CD4-positive, alpha-beta T cell treated with Interleukin-12 subunit alpha and Interleukin-12 subunit beta, for 1 hour (primary cell): ENCODE measurements at places on chromosomes 6 and 20.

DNA sequence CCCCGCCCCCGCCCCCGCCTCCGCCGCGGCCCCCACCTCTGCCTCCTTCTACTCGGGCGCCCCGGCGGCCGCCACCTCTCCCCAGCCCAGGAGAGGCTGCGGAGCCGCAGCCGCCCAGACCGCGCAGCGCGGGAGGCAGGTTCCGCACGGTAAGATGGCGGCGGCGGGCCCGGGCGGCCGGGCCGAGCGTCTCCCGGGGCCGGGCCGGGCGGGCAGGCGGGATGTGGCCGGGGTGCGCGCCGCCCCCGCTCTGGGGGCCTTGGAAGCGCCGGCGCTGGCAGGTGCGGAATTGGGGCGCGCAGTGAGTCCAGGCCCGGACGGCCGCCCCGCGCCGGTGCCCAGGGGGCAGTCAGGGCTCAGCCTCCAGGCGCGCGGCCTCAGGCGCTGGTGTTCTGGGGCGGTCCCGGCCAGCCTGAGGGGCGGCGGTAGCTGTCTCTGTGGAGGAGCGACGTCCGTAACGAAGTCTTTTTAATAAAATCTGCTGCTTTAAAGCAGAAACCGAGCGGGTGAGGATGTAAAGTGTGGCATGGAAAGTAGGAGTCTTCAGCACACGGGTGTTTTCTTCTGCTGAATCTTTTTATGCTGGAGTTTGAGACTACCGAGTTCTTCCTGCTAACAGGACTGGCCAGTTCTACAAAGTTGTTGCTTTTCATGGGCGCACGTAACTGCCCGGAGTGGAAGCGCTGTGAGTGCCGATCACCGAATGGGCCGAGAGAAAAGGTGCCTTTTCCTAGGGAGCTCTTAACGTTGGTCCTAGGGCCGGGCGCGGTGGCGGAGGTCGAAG is at the start of gene GID8:
Gene GID8, plus strand, starts transcription at position 43 of the 784 bp plus-strand sequence. CDS start 3,356 bp downstream, outside the sequence.
- DNase-seq, result peak; percentile 56

GRCh38 chr6:20302702-20303251 is 90.5 kb upstream of the MBOAT1 start:
- DNase-seq, result no peak

DNA sequence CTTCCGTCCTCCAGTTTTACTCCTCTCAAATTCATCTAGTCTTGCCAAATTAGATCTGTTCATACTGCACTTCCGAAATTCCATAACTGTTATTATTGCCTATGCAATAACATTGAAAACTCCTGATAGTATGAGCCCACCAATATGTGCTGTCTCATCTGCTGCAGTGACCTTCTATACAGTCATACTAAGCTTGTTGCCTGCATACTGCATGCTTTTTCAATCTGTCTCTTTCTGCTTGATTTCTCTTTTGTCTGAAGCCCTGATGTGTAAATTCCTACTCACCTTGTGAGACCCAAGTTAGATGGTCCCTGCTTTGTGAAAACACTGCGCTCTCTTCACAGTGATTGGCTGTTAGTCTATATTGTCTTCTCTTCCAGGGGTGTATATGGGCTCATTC is 1.1 kb downstream of the TBP start:
- DNase-seq, result no peak

DNA sequence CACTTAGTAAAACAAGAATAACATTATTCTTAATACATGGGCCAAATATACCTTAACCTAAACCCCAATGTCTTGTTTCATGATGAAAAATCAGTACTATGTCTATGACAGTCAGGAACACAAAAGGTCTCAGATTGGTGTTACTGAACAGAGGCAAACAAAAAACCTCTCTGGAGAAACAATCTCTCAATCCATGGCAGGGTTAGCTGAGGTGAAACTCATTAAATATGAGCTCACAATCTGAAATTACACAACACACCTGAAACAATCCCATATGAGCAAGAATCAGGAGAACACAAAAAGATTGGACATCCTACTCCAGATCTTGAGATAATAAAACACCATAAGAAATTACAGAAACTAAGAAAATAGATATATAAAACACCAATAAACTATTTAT is 6.5 kb upstream of the SLC17A4 start:
- no peak for DNase-seq

DNA sequence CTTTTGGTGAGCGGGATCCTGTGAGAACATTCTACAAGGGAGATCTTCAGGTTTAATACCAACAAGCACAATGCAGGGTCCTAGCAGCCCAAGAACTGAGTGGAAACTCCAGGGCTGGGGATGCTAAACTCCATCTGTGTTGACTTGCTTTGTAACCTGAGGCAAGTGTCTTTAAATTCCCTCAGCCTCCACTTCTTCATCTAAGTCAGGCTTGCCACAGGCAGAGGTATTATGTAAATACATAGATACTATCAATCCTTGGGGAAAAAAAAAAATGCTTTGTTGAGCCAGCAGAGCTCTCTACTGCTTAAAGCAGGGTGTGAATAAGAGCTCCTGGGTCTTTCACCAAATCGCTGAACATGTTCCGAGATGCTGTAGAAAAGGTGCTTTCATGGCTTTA is 114.2 kb upstream of the PHACTR1 start:
- DNase-seq, result no peak

DNA sequence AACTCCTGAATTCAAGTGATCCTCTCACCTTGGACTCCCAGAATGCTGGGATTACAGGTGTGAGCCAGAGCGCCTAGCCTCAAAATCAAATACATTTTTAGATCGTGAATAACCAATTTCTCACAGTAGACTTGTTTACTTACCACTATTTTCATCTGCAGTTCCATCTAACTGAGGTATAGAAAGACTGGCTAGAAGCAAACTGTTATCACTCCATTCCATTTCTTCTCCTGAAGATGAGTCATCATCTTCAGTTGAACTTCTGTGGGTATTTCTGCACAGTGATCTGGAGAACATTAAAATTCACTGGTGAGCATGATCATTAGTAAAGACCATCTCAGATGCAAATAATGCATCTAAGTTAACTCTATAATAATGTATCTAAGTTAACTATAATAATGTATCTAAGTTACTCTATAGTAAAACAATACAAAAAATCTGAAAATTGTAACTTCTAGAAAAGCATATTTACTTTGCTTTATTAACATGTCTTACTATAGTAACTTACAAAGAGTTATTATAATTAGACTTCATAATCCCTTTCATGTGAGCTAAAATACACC is 105.4 kb downstream of the REV3L start:
- DNase-seq, result no peak

- DNase-seq, result no peak
These were observed 48.4 kb downstream of the MTFR2 start for GRCh38 chr6:136201732-136202131.

- no peak for DNase-seq
These were observed 31.4 kb downstream of the TBC1D32 start for GRCh38 chr6:121302882-121303281.

- no peak for DNase-seq
These were observed 20.5 kb downstream of the PERP start for GRCh38 chr6:138086573-138087196.

DNA sequence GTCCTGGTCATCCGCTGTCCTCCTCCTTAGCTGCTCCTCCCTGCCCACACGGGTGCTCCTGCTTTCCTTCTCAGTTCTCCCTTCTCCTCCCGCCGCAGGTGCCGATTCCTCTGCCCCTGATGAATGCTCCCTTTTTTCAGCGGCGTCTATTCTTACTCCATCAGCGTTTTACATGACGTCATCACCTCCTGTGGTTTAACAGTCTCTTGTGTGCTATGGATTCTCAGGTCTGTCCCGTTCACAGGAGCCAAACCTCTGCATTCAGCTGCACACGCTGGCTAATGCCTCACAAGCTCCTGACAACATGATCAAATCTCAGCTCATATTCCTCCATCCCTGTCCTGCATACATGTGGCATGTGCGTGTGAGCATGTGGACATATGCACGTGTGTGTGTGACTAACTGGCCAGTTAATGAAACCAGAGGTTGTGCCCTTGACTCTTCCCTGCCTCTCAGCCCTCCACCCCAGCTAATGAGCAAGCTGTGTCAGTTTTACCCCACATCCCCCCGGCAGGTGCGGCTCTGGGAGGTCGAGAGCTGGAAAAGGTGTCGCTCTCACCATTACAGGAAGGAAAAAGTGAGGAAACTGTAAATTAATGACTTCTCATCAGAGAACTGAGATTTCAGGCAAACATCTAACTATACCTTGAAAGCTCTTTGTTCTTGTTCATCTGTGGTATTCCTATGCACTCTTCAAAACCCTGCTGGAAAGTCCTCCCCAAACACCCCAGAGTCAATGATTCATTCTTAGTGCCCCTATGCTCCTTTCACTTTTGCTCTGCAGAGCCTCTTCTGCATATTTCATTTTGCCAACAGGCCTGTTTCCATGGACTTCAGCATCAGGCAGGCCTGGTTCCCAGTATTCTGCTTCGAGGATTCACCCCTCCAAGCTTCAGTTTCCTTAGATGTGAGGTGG is 163.1 kb downstream of the TTLL2 start:
- DNase-seq, result no peak

- DNase-seq, result no peak
These were observed 18.1 kb upstream of the BMP6 start for GRCh38 chr6:7707787-7708186.

DNA sequence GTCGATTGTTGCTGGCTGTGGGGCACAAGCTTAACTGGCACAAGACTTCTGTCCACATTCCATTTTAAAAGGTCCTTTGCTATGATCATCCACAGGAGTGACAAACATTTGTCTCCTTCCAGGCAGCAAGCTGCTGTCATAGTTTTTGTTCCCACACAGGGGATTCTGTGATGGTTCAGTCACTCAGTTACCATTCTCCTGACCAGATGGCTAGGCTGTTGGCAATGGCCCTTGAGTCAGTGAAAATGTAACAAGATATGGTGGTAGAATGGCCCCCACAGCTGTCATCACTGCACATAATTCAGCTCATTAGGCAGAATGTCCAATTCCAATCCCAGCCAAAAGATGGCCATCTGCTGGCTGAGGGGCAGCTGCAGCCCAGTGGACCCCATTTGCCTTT is 13.7 kb downstream of the BPIFA1 start:
- DNase-seq, result no peak

- DNase-seq, result no peak
These were observed 215.2 kb downstream of the TMEM242 start for GRCh38 chr6:157107915-157108651.

DNA sequence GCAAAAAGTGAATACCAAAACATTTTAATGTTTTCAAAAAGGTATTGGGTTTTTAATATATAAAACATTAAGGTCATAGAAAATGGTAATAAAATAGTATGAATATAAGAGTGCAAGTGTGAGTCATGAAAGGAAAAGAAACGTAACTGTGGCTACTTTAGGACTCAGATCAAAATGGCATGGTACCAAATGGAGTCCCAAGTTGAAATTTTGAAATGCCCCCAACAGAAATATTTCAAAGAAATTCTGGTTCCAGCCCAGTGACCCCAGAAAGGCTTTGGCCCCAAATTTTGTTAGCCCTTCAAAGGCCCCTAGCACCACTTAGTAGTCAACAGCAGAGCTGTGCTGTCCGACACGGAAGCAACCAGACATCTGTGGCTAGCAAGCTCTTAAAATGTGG is 6.0 kb downstream of the COL12A1 start:
- DNase-seq, result no peak

GRCh38 chr20:4297127-4297826 is 281.9 kb upstream of the RNF24 start:
- no peak for DNase-seq

GRCh38 chr20:15706719-15707118 is 866.5 kb downstream of the KIF16B start:
- DNase-seq, result no peak

DNA sequence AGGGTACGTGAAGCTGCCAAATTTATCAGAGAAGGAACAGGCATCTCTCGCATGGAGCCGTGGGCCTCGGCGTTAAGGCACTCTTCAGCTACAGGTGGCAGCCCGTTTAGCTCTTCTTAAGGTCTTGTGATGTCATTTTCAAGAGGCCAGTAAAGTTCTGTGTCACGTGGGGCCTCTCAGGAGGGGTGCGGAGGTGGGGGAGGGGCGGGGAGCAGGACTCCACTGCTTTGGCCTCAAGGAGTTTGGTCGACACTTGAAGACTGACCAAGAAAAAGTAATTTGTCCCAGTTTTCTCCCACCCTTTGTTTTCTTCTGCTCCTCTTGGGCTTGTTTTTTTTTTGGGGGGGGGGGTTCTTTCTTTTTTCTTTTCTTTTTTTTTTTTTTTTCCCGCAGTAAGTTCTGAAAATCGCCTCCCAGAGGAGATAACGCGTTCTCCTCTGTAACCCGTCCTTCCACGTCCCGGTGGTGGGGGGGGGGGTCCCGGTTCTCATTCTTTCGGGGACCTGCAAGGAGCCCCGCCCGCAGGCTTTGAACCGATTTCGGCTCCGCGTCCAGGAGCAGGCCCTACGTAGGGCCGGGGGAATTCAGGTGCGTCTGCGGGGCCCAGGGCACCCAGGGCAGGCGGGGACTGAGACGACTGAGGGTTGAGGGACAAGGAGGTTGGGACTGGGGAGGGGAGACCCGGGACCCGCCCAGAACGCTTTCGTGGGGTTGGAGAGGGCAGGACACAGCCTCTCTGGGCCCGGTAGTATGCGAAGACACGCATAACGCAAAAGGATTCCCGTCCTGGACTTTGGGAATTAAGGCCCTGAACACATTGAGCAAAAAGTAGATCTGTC is 26.0 kb downstream of the GPX6 start:
- peak; percentile 35 for DNase-seq

GRCh38 chr6:91940801-91941200 is 1353.9 kb upstream of the MAP3K7 start:
- DNase-seq, result no peak

GRCh38 chr6:160167604-160168399 is 46.2 kb downstream of the SLC22A1 start:
- DNase-seq, result no peak

- DNase-seq, result no peak
These were observed 209.3 kb downstream of the ALDH8A1 start for GRCh38 chr6:134740473-134741199.

DNA sequence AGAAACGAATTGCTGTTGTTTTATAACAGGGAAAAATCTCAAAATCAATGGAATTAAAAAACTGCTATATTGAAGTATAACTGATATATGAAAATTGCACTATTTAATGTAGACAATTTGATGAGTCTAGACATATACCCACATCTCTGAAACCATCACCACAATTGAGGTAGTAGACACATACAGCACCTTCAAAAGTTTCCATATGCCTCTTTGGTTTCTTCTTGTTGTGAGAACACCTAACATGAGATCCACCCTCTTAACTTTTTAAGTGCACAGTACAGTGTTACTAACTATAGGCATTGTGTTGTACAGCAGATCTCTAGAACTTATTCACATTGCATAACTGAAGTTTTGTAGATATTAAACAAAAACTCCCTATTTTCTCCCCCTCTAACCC is 14.0 kb upstream of the SLC17A5 start:
- no peak for DNase-seq

- DNase-seq, result peak; percentile 67
These were observed 5.7 kb upstream of the NECAB3 start for GRCh38 chr20:33679758-33680485.
